ENCODE measurements at places on chromosomes 13 and 19. TPM values are rescaled to one million over a fixed set of nuclear protein-coding genes. Genes with fewer than 3 reads are reported as not detected.

GRCh38 chr13:95624020-95624419 is 20.5 kb downstream of the DZIP1 start:
- no peak for DNase-seq

- no peak for DNase-seq
Measured at GRCh38 chr19:30064771-30065494, 122.9 kb downstream of the URI1 start.

DNA sequence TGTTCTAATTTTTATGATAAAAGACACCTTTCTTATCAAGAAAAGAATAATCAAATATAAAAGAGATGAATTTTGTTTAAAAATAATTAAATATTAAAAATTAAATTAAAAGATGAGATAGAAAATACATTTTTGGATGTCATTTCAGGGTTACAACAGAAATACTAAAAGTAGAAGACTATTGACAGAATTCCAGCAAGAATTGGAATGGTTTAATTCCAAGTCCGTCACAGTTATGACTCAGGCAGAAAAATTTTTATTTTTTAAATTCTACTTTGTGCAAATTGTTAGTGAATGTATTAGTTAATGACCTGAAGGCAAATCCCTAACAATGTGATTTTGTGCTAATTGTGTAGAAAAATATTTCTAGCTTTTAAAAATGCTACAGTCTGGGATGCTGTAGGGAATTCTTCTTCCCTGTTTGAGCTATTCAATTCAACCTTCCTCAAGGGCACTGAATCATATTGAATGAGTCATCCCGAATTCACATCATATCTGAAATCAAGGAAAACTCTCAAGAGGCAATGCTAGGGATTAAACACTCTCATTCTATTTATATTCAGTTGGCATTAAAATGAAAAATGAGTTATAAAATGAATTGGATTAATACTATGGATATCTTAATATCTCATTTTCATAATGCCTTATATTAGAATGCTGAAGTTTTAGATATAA is 633.5 kb upstream of the ATXN8OS start:
- no peak for DNase-seq

DNA sequence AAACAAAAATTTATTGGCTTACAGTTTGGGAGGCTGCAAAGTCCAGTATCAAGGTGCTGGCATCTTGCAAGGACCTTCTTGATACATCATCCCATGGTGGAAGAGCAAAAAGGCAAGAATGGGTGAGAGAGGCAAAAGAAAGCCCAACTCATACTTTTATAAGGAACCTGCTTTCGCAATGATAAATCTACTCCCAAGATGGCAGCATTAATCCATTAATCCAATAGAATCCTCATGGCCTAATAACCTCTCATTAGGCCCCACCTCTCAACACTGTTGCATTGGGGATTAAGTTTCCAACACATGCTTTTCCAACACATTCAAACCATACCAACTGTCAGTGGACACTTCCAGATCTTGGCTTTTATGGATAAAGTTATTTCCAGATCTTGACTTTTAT is 48.7 kb upstream of the ZNF507 start:
- no peak for DNase-seq

DNA sequence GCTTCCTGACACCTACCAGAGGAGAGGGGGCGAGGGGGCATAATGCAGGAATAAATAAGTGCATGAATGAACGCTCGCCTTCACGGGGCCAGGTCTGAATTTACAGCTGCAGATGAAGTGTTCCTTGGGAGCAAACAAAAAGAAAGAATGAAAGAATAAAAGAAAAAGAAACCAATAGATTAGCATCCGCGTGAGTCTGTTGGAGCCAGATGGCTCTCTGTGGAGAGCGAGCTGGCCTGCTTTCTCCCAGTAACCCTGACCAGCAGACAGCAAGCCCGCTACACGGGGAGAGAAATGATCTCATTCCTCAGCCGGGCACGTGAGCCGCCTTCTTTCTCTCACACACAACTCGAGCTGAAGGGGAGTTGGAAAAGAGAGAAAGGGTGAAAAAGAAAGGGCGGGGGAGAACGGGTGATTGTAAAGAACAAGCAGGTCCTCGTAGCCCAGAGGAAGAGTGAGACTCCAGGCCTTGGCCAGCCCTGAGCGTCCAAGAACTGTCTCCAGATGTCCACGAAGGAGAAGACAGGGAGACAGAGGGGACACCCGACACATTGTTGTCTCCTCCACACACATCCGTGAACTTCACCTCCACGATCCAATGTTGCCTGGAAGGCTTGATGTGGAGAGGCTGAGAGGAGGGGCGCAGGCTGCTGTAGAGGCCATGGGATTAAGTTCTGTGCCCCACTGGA is 81.4 kb downstream of the RNASEH2B start:
- no peak for DNase-seq

DNA sequence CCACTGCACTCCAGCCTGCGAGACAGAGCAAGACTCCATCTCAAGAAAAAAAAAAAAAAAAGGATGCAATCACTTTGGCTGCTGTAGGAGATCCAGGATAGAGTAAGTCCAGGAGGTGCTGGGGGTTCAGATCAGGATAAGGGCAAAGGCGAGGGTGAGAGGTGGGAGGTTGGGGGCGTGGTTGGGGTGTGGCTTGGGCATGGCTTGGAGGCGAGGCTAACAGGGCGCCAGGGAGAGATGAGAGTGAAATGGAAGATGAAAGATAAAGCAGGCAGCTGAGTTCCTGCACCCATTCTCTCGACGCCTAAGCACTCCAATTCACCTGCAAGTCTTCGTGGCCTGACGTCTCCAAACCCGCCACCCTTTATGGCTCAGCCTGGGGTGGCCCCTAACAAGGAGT is 25.0 kb upstream of the ZNRF4 start:
- no peak for DNase-seq

DNA sequence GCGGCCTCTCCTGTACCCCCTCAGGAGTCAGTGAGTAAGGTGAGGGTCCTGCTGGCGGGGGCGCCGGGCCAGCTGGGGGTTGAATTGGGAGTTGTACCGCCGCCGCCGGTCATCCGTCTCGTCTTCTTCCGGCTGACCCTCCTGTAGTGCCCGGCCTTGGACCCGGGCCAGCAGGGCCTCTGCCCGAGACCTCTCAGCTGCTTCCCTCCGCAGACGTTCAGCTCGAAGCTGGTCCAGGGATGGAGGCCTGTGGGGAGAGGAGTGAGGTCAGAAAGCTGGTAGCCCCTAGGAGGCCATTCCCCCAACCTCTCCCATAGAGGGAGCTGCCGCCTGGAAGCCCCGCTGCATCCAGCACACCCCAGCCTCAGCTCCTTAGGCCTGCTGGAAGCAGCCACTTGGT is 3.8 kb downstream of the LENG1 start:
- DNase-seq = no peak

GRCh38 chr13:73943137-73943964 is 190.9 kb downstream of the KLF12 start:
- DNase-seq = no peak

GRCh38 chr13:99922631-99923404 is 48.7 kb downstream of the ZIC5 start:
- DNase-seq = no peak

GRCh38 chr13:94546061-94546839 is 49.7 kb downstream of the TGDS start:
- no peak for DNase-seq

DNA sequence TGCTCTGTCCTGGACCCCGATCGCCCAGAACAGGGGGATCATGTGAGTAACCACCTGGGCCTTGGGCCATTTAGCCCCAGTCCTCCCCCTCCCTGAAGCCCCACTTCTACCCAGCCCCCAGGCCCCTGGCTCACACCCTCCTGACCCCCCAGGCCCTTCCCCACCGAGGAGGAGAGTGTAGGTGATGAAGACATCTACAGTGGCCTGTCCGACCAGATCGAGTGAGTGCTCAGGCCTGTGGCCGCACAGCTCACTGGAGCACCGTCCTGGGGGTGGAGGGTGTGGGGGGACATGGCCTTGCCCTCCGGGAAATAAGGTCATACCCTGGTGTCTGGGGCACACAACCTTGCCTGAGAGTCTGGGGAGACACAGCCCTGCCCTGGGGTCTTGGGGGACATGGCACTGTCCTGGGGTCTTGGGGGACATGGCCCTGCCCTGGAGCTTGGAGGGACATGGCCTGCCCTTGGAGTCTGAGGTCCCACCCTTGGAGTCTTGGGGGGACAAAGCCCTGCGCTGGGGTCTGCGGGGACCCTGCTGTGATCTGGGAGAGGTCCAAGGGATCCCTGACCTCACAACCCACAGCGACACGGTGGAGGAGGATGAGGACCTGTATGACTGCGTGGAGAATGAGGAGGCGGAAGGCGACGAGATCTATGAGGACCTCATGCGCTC is 49.3 kb downstream of the VAV1 start:
- DNase-seq = no peak

DNA sequence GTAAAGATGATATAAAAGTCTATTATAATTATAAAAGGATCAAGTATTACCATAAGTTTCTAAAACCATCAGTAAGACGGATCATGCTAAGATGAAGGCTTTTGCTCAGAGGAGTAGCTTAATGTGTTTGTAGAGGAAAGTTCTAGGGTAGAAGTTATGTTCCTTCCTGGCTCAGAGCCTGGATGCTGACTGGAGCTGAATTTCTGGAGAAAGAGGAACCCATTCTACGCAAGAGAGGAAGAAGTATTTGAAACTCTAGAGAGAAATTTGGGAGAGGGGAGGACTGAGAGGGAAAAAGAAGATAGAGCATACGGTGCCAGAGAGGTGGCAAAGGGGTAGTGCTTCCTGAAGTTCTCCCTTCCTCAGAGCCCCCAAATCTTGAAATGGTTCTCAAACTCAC is 51.4 kb upstream of the SGCG start:
- DNase-seq = no peak

DNA sequence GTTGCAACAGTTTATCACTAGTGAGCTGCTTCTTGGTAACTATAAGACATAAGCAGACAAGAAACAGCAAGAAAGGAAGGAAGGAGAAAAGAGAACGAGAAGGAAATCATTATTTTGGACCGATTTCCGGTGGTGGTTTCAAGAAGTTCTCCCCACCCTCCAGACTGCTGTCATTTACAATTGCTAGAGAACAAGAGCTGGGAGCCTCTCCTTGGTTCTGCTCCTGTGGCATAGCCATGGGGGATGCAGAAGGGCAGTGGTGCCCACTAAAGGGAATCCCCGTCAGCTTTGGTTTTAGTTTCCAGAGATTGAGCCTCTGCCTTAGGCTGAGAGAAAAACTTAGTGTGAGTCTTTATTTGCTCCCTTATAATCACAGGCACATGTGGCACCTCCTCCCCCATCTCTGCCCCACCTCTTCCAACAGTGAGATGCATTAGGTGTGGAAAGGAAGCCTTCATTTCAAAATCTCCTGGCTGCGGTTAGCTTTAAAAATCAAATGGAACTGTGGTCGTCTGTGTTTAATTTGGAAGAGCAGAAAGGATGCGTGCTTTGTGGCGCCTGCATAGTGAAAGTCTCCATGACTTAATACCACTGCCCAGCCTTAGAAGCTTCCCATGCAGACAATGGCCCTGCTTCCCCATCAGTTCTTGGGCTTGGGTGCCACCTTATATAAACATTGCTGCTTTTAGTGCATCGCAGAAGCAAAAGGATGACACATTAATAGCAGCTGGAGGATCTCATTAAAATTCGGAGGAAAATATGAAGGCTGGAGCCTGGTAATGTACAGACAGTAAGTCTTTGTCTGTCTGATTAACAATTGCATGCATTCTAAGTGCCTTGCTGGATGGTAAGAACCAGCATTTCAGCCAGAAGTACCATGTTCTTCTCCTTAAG is 25.0 kb downstream of the LRCH1 start:
- no peak for DNase-seq

GRCh38 chr13:20824762-20825476 is 51.2 kb upstream of the EEF1AKMT1 start:
- DNase-seq = no peak

DNA sequence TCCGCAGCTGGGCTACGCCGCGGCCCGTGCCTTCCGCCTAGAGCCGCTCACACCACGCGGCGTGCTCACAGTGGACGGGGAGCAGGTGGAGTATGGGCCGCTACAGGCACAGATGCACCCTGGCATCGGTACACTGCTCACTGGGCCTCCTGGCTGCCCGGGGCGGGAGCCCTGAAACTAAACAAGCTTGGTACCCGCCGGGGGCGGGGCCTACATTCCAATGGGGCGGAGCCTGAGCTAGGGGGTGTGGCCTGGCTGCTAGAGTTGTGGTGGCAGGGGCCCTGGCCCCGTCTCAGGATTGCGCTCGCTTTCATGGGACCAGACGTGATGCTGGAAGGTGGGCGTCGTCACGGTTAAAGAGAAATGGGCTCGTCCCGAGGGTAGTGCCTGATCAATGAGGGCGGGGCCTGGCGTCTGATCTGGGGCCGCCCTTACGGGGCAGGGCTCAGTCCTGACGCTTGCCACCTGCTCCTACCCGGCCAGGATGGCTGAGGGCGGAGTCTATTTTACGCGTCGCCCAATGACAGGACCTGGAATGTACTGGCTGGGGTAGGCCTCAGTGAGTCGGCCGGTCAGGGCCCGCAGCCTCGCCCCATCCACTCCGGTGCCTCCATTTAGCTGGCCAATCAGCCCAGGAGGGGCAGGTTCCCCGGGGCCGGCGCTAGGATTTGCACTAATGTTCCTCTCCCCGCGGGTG is 7.4 kb downstream of the DBP start:
- DNase-seq = no peak

DNA sequence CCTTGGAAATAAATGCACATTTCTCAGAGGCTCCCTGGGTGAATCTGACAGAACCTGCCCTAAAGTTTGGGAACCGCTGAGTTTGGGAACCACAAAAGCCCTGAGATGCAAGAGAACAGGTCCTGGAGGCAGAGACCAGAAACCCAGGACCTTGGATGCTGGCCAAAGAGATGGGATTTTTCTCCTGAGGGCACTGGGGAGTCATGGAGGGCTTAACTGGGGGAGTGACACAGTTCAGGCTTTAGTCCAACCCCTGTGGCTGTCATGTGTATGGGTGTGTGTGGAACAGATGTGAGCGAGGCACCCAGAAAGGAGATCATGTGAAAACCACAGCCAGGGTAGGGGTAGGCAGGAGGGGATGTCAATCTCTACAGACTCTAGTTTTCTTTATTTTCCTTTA is 3.9 kb upstream of the NCCRP1 start:
- DNase-seq = no peak

- no peak for DNase-seq
Measured at GRCh38 chr19:41500443-41500842, 57.5 kb downstream of the ERICH4 start.

Gene ZNF568
- total RNA-seq = 28.4 TPM

Gene SYNE4
- 0.58 TPM for total RNA-seq

Gene ARHGAP45
- total RNA-seq = 5.7 TPM

All from urinary bladder (tissue), 4 donors.